Panc1 (cell line): ENCODE measurements at places on chromosomes 16 and 17. TPM values are rescaled to one million over a fixed set of nuclear protein-coding genes. Genes with fewer than 3 reads are reported as not detected.
A peak's percentile ranks its signal among the peaks of the same experiment; 100 is the strongest.

The TBC1D28 gene
- total RNA-seq: not detected

GRCh38 chr16:15947983-15948509 is 1.4 kb upstream of the ABCC1 start:
- no peak for DNase-seq
- H3K4me3 ChIP-seq: no peak overlapping the region
- H3K27ac ChIP-seq: peak overlapping the region; percentile 96

DNA sequence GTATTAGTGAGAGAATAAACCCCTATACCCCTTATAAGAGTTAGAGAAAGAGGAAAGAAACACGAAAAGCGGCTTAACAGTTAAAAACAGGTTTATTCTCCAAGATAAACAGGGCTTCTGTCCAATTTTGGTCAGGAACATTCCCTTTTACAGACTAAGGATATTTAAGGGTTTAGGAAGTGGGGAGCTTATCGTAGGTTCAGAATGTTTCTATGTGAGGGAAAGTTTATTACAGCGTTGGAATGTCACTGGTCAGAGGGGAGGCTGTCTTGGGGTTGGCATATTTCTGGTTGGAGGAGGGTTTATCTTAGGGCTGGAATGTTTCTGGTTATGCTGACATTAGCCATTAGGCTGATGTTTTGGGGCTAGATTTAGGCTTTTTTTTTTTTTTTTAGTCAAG is 34.1 kb upstream of the WWOX start:
- no peak overlapping the region for H3K27ac ChIP-seq
- DNase-seq: no peak
- no peak overlapping the region for H3K4me3 ChIP-seq
- no peaks in the 10 kb centered on the region for H3K36me3 ChIP-seq
- no peaks in the 10 kb centered on the region for H3K4me1 ChIP-seq

GRCh38 chr16:66952430-66953110 is 8.5 kb upstream of the CES3 start:
- no peak overlapping the region for H3K4me3 ChIP-seq
- no peaks in the 10 kb centered on the region for H3K27me3 ChIP-seq
- H3K4me1 ChIP-seq: peaks cover 7% of the 10 kb centered on the region
- DNase-seq: no peak
- H3K36me3 ChIP-seq: no peaks in the 10 kb centered on the region

DNA sequence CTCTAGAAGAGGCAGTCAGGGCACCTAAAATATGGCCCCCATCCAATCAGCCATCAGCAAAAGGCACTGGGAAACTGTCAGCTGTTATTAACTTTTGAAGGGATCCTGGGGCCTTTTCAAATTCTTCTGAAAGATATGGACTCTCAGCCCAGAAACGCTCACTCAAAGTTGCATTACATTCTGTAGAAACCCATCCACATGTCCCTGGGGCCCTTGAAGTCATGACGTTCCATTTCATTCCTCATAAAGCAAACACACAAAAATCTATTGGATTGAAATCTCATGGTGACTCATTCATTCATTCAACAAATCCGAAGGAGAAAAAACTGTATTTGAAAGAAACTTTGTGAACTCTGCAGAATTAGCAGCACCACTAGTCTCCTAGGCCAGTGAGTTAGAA is 215.3 kb downstream of the C16orf95 start:
- H3K4me3 ChIP-seq: no peak overlapping the region
- H3K36me3 ChIP-seq: no peaks in the 10 kb centered on the region
- H3K4me1 ChIP-seq: no peaks in the 10 kb centered on the region

- H3K27ac ChIP-seq: no peak overlapping the region
- H3K4me1 ChIP-seq: no peaks in the 10 kb centered on the region
- DNase-seq: no peak
- H3K36me3 ChIP-seq: no peaks in the 10 kb centered on the region
- H3K4me3 ChIP-seq: no peak overlapping the region
- H3K27me3 ChIP-seq: no peaks in the 10 kb centered on the region; the same call in 1 of the 2 replicates
Measured at GRCh38 chr16:49688036-49688697, 167.7 kb downstream of the ZNF423 start.

DNA sequence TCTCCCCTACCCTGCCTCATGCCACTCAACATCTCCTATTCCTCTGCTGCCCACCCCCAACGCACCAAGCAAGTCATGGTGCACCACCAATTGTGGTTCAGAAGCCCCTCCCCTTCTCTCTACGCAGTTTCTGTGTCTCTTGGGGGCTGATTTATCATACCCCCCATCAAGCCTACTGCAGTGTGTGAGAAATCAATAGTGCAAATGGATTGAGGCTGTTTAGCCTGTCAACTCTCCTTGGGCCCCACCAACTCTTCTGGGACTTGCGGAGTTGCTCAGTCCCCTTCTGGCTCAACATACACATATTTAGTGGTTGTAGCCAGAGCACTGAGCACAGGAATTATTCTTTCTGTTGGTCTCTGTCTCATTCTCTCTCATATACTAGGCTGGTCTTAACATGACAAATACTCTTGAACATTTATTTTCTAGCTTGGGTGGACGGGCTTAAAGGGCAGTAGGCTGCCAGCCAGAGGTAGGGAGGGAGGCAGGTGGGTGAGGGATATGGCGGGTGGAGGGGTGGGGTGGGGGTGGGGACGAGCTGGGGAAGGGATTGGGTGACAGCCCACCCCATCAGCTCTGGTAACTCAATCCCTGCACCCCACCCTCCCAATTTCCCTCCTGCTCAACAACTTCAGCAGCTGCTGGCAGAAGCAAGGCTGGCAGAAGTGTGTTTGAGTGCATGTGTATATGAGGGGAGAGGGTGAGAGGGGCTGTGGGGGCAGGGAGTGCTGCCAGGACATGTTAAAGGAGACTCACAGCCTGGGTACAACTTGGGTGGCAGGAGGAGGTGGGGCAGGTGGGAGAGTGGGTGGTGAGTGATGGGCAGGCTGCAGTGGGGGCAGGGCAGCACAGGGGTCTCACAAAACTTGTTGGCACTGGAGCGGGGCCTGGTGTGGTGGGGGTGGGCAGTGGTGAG is 4.9 kb downstream of the RARA start:
- DNase-seq: no peak
- peak overlapping the region; percentile 95 for H3K27ac ChIP-seq
- H3K36me3 ChIP-seq: no peaks in the 10 kb centered on the region; the same call in 1 of the 2 replicates
- no peak overlapping the region for H3K4me3 ChIP-seq

The RDM1 gene
- 5.5 TPM for total RNA-seq

DNA sequence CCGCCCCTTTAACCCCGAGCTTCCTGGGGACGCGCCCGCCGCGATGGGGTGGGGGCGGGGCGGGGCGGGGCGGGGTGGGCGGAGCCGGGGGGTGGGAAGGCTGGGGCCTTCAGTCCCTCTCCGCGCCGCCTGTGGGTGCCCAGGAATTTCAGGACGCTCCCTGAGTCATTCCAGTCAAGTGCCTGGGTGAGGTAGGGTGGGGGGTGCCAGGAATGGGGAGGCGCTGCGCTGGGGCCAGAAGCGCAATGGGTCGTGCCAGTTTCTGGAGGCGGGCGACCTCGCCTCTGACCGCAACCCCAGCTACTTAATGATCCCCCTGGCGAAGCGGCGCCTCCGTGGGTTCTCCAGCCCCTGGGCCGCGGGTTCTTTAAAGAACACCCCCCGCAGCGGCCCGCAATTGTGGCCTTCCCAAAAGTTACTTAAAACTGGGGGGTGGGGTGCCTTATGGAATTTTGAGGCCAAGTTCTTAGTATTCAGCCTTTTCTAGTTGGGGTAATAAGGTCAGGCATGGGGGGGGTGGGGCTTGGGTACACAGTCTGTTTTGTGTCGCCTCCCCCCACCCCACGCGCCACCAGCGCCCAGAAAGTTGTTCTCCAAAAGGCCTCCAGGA is 826 bp upstream of the GSE1 start:
- peaks cover 45% of the 10 kb centered on the region for H3K4me1 ChIP-seq
- no peaks in the 10 kb centered on the region for H3K27me3 ChIP-seq
- H3K27ac ChIP-seq: peak overlapping the region; percentile 82
- no peaks in the 10 kb centered on the region; the same call in 1 of the 2 replicates for H3K36me3 ChIP-seq
- H3K4me3 ChIP-seq: peak overlapping the region; percentile 63

The NUBP1 gene
- 27.5 TPM for total RNA-seq
